ENCODE measurements at places on chromosomes 3 and 15.
A peak's percentile ranks its signal among the peaks of the same experiment; 100 is the strongest.

- DNase-seq = no peak
Measured at GRCh38 chr3:105139881-105140560, 226.7 kb upstream of the ALCAM start.

DNA sequence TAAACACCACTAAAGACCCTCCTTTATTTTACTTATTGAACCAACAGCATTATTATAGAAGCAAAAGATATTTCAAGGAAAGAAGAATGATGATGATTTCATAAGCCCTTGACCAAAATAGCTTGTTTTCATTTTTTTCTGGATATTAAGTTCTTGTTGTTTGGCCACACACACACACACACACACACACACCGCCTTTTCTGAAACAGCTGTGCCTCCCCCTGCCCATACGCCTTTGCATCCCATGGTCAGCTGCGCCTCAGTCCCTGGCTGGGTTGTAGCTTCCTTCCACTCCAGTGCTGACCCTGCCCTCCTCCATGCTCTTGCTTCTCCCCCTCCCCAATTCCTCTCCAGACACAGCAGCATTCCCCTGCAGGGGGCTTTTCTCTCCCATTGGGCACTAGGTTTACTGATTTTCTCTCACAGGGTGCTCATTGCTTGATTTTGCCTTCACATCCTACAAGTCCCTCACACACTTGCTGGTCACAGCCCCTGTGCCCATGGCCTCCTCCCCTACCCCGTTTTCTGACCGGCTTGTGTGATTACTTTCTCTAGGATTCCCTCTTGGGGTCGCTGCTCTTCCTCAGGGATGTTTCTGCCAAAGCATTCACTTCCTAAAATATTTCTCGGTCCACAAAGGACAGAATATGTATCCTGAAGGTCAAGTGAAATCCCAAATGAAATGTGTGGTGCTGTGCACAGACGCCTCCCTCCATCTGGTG, 18.4 kb downstream of the MESP1 start:
- no peak for DNase-seq

- DNase-seq = no peak
Measured at GRCh38 chr3:179801263-179801662, 148.4 kb downstream of the USP13 start.

DNA sequence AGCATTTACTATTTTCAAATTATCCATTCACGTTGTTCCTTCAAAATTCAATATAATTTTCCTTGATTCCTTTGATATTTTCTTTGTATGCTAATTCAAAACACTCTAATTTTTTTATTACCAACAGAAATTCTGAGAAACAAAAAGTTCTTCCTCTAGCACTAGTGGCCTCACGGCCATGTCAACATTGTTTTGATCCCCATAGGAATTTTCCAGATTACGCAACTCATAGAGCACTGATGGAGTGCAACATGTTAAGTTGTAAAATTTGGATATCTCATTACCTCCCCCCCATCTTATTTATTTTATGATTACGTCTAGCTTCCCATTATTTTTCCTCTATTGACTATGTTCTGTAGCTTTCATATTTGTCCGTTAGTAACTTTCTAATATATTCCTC, 745.3 kb downstream of the TUSC7 start:
- no peak for DNase-seq

DNA sequence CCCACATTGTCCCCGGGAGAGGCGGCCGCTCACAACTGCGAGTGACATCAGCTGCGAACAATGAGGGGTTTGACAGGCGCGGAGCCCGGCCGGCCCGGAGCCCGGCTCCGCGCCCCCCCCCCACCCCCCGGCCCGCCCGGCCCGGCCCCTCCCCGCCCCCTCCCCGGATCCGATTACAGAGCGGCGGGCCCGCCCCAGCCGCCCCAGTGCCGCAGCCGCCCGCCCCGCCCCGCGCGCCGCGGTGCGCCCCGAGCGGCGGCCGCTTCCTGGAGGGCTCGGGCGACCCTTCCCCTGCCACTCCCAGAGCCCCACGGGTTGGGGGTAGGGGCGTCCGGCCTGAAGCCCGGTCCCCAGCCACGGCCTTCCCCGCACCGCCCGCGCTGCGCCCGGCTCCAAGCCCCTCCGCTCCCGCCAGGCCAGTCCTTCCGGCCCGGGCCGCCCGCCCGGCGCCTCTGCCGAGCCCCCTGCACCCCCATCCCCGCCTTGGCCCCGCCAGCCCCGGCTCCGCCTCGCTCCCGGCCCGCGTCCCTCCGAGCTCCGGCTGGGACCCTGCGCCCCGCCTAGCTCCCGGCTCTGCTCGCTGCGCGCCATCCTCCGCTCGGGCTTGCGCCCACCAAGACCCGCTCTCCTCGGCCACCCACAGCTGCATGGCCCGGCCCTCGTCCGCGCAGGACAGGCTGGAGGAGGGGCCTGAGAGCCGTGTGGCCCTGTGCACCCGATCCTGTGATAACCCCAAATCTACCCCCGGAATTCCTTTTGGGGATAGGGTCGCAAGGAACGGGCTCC, at the start of gene PCBP4:
Gene PCBP4, minus strand, starts transcription at position 71 of the 786 bp plus-strand sequence. CDS start 6,214 bp downstream, outside the sequence.
- peak; percentile 11 for DNase-seq

DNA sequence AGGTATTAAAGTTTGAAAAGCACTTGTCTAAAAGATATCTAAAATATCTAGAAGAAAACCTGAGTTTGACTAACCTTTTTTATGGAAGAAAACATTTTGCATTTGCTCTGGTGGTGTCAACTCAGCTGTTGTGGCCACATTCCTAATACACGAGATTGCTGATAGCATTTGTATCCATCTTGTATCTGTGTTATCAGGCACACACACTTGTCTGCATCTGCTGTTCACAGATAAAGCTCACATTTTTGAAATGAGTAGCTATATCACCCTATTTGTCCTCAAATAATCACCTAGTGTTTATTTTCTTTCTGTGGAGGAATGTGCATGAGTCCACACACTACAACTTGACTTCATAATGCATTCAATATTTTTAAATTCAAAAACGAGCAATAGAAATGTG, 632.3 kb upstream of the NR2F2 start:
- DNase-seq = no peak

- DNase-seq = peak; percentile 1
Measured at GRCh38 chr15:58889363-58889762, 44.1 kb downstream of the SLTM start.

DNA sequence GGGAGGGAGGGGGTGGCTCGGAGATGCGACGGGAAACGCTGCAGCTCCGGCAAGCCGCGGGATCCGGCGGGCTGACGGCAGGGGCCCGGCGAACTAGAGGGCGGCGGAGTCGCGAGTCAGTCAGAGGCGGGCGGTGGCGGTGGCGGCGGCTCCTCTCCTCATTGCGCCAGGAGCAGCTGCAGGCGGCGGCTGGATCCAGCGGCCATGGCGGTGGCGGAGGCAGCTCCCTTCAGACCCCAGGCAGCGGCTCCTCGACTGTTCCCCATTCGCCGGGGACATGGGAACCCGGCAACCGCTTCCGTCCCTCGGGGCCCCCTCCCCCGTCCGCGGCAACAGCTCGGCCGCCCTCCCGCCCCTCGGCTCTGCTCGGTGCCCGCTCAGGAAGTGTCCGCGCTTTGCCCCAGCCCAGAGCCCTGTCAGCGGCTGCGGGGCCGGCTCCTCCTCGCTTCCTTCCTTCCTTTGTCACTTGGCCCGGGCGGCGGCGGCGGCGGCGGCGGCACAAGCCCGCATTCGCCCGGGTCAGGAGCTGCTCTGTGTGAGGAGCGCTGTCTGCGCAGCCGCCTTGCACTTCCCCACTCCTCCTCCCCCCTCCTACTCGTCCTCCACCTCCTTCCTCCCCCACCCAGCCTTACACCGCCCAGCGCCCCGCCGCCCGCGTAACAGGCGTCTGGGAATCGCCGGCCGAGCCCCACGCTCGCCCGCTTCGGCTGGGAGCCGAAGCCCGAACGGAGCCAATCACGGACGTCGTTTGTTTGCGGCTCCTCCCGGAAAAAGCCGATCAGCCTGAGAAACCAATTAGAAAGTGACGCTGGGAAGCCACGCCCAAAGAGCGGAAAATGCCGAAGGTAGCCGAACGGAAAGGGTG, at the start of gene GSK3B:
Gene GSK3B, minus strand, starts transcription at position 537 of the 865 bp plus-strand sequence. CDS start 1,013 bp downstream, outside the sequence.
- DNase-seq = peak; percentile 63

DNA sequence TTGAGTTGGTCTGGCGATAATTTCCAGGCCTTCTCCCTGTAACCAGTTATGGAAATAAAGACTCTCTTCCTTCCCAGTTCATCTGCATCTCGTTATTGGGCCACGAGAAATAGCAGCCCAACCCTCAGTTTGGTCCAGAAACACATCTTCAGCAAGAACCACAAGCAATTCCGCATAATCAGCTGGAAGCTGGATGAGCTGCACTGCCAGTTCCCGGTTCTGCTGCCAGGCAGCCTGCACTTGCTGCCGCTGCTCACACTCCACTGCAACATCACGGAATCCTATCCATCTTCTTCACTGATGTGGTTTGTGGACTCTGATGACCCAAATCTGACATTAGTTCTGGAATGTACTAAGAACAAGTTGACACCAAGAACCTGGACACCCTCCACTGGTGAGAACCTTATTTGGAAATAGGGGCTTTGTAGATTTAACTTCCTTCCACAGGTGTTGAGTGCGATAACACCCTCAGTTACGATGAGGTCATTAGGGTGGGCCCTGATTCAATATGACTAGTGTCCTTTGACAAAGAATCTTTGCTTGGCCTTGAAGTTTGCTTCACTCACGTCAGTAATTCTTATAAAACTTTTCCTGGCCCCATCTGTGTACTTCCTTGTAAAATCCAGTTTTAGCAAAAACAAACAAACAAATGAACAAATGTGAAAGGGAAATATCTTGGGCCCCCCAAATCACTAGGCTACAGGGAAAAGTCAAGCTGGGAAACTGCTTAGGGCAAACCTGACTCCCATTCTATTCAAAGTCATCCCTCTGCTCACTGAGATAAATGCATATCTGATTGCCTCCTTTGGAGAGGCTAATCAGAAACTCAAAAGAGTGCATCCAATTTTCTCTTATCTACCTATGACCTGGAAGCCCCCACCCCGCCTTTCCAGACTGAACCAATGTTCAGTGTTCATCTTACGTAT, 221.9 kb upstream of the PROK2 start:
- no peak for DNase-seq

GRCh38 chr15:65249641-65250040, 37.0 kb downstream of the PARP16 start:
- no peak for DNase-seq

- no peak for DNase-seq
Measured at GRCh38 chr3:129014793-129015345, 13.8 kb downstream of the EFCC1 start.

DNA sequence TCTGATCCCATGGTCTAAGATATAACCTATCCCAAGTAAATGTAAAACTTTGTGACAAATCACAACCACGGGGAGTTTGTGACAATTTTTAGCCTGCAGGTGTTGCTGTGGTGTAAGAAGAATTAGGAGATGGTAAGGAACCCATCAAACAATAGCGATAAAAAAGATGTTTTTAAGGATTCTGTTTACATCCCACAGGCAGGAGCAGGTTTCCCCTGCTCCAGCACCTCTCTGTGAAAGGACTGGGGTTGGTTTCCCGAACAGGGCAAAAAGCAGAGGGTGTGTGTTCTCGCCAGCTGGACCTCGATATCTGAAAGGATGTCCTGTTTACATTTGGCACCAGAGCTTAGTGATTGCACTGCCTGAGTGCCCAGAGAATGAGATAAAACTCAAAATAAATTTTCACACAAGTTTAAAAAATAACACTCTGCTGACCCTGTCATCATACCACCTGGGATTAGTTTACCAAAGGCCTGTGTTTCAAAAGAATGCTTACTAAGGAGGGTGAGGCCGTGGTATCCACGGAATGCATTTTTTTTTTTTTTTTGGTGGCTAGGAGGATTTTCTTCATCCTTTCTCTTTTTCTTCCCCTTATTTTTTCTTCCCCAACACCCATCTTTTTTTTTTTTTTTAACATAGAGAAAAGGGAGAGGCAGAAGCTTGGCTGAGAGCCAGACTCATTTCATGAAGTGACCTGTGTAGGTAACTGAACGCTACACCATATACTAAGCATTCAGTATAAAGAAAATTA, 151.8 kb upstream of the DPH6 start:
- peak; percentile 80 for DNase-seq

All from kidney glomerular epithelial cell (primary cell).